ENCODE measurements at places on chromosomes 13 and 19.

DNA sequence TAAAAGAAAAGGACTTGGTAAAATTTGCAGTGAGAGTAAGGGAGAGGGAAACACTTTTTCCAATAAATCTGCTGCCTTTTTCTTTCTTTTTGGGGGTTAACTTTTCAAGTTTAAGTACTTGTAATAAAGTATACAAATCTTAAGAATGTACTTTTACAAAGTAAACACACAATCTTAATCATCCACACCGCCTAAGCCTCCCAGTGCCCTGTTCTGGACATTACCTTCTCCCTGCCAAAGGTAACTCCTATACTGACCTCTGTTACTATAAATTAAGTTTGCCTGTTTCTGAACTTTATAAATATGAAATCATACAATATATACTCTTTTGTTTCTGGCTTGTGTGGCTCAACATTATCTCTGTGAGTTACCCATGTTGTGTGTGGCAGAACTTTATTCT, 137.9 kb downstream of the RGCC start:
- no peak for DNase-seq

GRCh38 chr19:5954293-5954692, 23.6 kb downstream of the RANBP3 start:
- DNase-seq: no peak

DNA sequence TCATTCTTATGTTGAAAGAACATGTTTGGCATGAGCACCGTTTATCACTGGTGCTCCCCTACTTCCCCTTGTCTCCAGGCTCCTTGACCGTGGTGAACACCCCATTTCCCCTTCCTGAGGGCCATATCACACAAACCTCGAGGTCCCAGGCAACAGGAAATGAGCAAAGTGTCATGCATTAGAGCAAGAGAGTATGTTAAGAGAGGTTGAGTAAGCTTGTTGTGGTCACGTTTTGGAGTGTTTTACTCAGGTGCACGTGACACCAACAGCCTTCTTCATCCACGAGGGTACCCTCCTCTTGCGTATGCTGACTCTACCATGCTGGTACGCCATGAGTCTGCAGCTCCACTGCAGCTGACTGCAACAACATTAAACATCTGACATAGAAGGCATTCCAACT, 482.2 kb upstream of the NBEA start:
- no peak for DNase-seq

DNA sequence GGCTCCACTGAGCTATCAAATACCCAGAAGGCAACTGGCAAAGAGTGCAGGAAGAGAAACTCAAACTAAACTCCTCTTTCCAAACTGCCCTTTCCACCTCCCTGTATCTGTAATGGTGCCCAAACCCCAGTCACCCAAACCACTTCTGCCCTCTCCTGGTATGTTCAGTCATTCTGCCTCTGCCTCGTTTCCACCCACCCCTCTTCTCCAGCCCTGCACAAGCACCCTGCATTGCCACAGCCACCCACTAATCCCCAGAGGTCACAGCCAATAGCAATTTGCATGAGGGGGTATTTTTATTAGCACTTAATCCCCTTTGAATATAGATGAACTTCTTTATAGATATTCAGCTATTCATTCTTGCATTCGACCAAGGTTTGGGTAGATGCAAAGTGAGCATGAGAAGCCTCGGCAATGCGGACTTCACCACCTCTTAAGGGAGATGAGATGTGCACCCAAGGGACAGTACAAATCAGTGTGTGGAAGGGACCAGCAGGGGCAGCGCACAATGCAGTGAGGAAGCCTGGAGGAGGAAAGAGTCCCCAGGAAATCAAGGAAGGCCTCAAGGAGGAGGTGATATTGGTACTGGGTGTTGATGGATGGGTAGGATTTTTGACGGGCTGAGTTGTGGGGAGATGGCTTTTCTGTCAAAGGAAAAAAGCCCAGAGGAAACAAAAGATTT, 12.4 kb downstream of the TMEM272 start:
- no peak for DNase-seq

DNA sequence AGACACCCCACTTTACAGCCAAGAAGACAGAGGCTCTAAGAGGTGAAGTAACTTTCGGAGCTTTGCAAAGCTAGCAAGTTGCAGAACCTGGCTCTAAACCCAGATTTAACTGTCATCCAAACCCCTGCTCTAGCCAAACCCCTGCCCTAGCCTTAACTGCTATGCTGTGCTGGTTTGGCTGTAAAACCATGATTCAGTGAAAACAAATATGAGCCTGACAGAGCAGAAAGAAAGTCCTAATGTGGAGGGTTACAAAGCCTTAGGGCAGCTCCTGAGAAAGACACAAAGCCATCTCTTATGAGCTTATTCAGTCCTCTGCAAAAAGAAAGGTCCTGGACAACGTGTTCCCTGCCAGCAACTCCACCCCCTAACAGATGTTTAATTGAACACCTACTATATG, 172.8 kb downstream of the KATNAL1 start:
- DNase-seq: no peak

- no peak for DNase-seq
Observed at GRCh38 chr13:100156788-100157187, 67.9 kb downstream of the PCCA start.

All from cortex of kidney (tissue), 1 donor.